ENCODE measurements at places on chromosomes 6 and 20. TPM values are rescaled to one million over a fixed set of nuclear protein-coding genes. Genes with fewer than 3 reads are reported as not detected.

SASH1 gene
- total RNA-seq: 101 TPM

TAP1 gene
- total RNA-seq: 23.5 TPM

SCP2D1 gene
- not detected for total RNA-seq

TUBE1 gene
- 37.5 TPM for total RNA-seq

Data from sigmoid colon (tissue), 7 donors.